Kidney capillary endothelial cell (primary cell): ENCODE measurements at places on chromosomes 4 and X.

DNA sequence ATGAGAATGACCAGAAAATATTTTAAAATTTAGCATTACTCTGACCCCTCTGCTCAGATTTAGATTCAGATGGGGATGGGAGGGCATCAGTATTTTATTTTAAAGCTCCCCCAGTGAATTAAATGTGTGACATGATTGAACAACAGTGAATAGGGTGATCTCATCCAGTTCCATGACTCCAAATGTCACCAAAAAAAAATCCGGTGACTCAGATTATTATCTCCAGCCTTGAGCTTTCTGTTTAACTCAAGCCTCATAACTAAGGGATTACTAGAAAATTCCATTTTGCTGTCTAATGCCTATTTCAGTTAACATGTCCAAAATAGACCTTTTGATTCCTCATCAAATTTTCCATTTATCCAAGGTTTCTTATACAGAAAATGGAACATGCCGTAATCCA lies 121.8 kb upstream of the TMEM47 start:
- DNase-seq = peak; percentile 15

- no peak for DNase-seq
These were observed 35.8 kb downstream of the SLC10A7 start for GRCh38 chr4:146485968-146486367.

DNA sequence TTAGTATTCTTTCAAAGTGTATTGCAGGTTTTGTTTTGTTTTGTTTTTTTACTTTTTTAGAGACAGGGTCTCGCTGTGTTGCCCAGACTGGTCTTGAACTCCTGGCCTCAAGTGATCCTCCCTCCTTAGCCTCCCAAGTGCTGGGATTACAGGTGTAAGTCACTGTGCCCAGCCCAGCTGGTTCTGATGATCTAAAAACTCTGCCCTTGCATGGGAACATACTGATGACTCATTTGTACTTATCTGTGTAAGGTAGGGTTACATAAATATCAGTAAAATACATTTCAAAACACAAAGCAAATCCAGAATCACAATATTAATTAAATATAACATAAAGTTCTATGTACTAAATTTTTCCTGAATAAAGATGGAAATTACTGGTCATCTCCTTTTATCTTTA lies 7.4 kb upstream of the SLC9B1 start:
- DNase-seq = no peak

DNA sequence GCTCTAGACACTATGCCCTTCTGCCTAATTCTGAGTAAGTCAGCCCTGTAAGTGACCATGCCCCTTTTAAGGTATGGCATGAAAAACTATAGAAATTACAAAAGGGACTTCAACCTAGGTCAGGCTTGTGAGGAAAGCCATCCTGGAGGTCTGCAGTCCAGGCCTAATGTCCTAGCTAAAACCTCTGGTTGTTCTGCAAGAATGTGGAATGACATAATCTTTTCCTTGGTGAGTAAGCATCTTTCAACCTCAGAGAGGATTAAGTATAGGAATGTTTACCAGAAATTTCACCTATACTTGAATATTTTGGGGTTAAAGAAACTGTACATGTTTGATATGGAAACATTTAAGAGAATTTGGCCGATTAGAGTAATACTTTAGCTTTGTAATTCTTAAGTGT lies 23.8 kb upstream of the HPSE start:
- no peak for DNase-seq

GRCh38 chr4:38387348-38387747 lies 276.7 kb upstream of the KLF3 start:
- no peak for DNase-seq

DNA sequence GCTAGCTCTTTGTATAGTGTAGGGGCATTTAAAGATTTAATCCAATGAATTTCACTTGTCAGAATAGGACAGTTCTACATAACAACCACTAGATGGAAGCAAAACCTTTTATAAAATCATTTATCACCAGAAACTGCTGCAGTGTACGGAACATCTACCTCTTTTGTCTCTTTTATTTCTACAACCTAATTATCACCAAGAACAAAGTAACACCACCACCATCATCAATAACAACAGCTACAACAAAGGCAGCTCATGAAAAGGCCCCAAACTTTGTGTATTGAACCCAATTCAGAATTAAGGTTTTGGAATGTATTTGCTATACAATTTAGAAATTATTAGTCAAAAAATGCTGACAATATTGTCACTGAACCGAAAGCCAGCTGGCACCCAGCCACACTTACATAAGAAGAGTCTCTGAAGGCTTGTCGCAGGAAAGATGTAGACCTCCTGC lies 260.9 kb upstream of the RPS6KA3 start:
- peak; percentile 65 for DNase-seq

DNA sequence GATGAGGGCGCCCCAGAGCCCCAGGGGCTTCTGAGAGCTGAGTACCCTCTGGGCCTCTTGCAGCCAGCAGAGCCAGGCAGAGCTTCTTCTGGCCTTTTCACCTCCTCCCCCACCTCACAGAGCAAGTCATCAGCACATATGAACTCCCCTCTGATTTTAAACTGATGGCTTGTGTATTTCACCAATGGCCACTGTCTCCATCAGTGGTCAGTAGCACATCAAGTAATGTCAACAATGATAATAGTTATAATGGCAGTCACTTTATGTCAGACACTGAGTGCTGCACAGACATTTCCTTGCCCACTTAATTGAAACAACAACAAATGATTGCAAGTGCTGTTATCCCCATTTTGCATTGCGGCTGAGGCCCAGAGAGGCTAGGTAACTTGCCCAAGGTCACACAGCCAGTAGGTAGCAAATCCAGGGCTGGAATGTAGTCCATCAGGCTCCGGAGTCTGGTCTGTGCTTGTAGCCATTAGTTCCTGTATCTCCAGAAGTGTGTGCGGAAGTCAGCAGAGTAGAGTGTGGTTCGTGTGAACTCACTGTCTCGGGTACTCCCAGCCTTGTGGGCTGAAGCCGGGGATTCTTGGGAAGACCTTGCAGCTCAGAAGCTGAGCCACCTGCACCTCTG lies 3.0 kb downstream of the ATP2B3 start:
- no peak for DNase-seq
